NT2/D1 (cell line): ENCODE measurements at places on chromosomes 1 and 21.

DNA sequence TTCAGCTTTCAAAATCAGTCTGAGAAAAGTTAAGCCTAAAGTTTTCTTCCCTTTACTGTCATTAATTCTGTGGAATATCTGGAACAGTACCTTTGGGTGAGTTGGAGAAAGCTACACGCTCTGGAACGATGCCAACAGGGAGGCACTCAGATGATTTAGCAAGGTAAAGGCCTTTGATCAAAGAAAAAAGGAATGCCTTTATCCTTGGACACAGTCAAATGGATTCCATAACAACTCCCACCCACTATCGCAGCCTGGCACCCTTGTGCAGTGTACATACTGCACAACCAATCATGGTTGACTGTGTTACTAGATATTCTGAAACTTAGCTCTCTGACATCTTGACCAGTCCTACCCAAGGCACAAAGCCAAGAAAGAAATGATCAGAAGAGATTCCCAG is 218.7 kb downstream of the PATJ start:
- no peak for DNase-seq

GRCh38 chr1:62218604-62219003 is 24.0 kb downstream of the L1TD1 start:
- DNase-seq, result no peak

GRCh38 chr1:2472561-2473177 is 3.4 kb upstream of the PLCH2 start:
- DNase-seq, result no peak

DNA sequence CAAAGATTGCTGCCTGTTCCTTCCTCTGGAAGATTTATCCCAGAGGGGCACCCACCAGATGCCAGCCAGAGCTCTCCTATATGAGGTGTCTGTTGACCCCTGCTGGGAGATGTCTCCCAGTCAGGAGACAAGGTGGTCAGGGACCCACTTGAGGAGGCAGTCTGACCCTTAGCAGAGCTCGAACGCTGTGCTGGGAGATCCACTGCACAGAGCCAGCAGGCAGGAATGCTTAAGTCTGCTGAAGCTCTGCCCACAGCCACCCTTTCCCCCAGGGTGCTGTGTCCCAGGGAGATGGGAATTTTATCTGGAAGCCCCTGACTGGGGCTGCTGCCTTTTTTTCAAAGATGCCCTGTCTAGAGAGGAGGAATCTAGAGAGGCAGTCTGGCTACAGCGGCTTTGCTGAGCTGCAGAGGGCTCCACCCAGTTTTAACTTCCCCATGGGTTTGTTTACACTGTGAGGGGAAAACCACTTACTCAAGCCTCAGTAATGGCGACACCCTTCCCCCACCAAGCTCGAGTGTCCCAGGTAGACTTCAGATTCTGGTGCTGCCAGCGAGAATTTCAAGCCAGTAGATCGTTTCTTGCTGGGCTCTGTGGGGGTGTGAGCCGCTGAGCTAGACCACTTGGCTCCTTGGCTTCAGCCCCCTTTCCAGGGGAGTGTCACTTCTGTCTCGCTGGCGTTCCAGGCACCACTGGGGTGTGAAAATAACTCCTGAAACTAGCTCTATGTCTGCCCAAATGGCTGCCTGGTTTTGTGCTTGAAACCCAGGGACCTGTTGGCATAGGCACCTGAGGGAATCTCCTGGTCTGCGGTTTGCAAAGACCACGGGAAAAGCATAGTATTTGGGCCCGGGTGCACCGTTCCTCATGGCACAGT is 51.1 kb upstream of the PDC start:
- DNase-seq, result no peak

DNA sequence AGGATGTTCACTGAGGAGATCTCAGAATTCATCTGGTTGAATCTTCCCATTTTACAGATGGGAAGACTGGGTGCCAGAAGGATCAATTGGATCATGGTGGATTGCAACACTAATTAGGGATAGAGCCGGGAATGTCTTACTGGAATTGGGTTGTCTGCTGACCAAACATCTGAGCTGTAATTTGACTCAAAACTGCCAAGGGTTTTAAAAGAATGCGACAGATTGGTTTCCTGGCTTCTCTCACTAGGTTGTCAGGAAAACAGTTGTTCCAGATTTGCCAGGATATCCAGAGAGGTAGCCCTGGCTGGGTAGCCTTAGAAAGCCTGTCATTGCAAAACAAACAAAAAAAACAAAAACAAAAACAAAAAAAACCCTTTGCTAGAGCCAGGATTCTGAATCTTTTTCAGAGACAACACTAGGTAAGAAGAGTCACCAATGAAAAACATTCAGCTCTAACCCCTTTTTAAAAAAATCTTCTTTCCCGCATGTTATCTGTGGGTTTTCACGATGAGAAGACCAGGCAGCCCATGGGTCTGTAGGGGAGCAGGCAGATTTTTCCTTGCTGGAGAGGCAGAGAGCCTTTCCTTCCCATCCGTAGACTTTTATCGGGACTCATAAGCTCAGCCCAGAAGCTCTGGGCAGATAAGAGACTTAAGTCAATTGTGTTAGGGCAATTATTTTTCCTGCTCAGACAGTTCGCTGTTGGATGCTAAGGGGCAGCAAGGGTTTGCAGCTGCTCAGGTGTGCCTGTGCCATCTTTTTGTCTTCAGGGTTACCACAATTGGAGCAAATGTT is 418.9 kb downstream of the PRDM2 start:
- no peak for DNase-seq

DNA sequence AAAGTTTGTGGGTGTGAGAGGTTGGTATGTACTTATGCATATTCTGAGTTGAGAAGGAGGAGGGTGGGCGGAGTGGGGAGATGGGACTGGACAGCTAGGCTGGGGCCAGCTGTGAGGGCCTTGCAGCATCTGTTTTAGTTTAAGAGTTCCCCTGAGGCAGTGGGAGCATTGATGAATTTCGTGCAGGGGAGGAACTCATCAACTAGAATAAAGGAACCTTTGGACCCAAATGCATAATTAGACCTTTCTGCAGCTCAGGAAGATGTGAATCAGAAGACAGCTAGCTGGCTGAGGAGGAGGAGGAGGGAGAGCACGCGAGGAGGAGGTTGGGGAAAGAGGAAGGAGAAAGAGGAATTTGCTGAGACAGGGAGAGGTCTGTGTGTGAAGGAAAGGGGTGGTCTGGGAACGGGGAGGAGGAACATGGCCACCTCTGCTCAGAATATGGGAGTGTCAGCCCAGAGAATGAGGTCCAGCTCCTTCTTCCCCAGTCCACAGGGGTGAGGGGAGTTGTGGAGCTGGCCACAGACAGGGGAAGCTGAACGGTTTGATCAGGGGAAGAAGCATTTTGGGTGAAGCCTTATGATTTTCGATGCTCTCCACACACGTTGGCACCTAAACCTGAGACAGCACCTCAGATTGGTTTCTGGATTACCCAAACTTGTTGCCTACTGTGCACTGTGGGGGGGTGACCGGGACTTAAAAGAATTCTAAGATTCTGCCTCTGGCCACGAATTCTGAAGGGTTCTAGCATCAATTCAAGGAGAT is 27.7 kb downstream of the MYOG start:
- DNase-seq, result no peak

- DNase-seq, result peak; percentile 30
These were observed 972 bp downstream of the CFAP410 start for GRCh38 chr21:44337941-44338895.

DNA sequence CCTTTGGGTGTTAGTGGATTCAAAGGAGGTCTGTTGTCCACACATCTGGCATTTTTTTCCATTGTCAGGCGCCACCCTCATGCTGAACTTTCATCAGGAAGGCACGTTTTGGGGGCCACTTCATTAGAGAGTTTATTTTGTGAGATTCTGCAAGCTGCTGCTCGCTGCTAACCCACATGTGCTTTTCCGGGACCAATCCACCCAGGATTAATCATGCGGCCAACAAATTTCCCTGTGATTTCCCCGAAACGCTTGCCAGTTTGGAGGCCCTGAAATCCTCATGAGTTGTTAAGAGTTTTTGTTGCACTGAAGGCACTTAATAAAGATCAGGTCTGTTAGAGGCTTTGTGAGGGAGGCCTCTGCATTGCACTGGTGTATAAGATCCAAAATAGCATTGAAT is 2.4 kb downstream of the PDPN start:
- DNase-seq, result no peak

GRCh38 chr1:31366796-31367195 is 6.1 kb downstream of the FABP3 start:
- peak; percentile 25 for DNase-seq

DNA sequence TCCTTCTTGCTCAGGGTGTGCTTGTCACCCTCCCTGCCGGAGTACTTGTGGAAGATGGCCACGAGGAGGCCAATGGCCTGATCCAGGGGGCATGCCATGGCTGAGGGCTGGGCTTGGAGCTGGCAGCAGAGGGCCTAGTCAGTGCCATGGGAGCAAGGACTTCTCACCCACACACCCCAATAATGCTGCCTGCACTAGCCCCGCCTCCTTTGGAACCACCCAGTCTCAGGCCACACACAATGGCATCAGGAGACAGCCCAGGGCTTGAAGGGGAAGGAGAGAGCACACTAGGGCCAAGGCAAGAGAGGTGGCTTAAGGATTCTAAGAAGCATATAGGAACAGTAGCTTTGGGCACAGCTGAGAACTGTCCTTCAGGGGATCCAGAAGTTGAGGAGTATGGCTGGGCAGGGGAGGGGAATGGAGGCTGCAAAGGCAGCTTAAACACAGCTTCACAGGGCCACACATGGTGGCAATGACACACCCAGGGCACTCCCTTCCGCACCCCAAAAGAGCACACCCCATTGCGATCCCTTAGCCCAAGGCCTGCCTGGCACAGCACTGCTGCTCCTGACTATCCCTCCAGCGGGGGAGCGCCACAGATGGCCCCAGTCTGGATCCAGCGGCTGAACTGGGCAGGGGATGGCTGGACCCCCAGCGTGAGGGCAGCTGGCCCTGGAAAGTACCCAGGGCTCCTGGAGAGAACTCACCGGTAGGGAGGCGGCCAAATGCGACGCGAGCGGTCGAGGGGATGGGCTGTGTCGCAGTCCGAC is at the start of gene S100A6:
Gene S100A6 (minus strand): TSS at position 750 of the 770 bp plus-strand sequence. CDS start 652 bp downstream, at position 98.
- no peak for DNase-seq

DNA sequence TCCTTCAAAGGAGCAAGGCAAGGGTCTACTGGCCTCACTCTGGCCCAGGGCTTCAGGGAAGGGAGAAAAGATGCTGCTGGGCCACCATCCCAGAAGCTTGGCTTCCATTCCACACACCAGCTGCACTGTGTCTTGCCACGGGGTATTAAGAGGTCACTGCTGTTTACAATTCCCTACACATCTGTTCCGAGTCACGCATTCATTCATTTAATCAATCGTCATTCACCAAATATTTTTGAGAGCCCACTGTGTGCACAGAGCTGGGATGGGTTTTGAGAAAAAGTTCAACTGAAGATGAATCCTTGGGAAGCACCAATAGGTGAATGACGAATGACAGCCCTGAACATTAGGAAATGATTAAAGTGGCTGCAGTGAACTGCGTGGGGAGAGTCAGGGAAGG is 101.7 kb downstream of the NAV1 start:
- no peak for DNase-seq

- DNase-seq, result no peak
These were observed 58.0 kb upstream of the DMRTA2 start for GRCh38 chr1:50481142-50481736.

DNA sequence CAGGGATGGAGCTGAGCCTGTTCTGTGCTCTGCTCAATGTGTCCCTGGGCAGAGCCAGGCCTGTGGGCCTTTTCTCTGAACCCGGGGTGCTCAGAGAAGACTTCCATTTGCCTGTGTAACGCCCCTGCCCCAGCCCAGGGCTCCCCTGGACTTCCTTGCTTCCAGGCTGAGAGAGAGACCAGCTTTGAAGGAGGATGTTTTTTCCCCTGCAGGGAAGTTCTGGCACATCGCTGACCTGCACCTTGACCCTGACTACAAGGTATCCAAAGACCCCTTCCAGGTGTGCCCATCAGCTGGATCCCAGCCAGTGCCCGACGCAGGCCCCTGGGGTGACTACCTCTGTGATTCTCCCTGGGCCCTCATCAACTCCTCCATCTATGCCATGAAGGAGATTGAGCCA is 10.2 kb downstream of the SMPDL3B start:
- no peak for DNase-seq

- DNase-seq, result no peak
These were observed 75.7 kb downstream of the UCHL5 start for GRCh38 chr1:192983349-192983980.

- no peak for DNase-seq
These were observed 360.2 kb downstream of the ADGRL2 start for GRCh38 chr1:82160903-82161302.

DNA sequence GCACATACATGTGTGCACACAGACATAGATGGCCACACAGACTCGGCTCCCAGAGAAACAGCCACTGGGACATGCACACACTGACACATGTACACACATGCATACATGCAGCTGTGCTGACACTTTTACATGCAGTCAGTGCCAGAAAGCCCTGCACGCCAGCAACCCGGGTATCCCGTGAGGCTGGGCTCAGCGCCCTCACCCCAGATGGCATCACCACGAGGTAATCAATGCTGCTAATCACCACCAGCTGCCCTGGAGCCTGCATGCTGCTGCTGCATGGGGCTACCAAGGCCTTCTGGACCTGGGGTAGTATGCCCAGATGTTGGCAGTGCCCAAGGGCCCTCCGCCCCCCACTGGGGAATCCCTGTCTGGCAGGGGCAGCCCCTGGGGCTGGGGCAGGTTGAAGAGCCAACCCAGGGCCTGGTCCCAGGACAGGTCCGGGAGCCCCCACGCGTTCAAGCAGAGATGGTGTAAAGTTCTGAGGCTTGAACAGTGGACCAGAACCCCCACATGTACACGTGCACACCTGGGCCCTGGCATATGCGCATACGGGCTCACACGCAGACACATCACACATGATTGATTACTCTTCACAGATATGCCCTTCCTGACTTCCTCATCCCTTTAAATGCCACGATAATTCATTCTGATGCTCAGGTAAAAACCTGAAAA is 2.7 kb upstream of the COL16A1 start:
- DNase-seq, result no peak

DNA sequence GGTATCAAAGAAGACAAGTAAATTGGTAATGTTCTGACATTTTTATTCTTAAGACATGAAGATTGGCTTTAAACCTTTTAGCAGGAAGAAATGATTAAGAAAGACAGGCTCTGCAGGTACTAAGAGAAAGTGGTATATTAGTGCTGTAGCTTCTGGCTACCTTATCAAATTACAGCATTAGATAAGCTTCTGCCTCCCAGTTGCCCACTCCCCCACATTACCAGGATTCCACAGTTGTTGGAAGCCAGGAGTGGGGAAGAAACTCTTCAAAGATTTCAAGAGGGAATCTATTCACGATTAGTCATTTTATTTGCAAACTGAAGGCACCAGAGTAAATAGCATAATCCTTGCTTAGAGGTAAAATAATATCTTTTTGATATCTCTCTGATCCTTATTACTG is 274.9 kb downstream of the LMO4 start:
- no peak for DNase-seq

- no peak for DNase-seq
These were observed 1.0 kb downstream of the TP53BP2 start for GRCh38 chr1:223844787-223845036.

DNA sequence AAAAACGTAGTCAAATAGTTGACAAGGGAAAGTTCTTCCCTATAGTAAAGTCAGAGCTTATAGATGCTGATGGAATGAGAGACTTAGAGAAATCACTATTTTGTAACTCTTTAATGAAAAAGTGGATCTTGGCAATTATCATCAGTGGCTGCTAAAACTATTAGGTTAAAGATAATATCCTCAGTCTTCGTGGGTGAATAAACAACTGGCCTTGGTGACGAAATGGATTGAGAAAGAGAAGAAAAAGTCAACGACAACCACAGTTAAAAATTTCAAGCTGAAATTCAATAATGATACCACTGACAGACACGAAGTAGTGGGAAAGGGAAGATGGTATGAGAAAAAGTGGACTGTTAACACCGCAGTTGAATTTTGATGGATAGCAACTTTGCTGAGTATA is 90.0 kb upstream of the GNG4 start:
- no peak for DNase-seq
